ENCODE measurements at places on chromosomes 7 and 10. TPM values are rescaled to one million over a fixed set of nuclear protein-coding genes. Genes with fewer than 3 reads are reported as not detected.

DNA sequence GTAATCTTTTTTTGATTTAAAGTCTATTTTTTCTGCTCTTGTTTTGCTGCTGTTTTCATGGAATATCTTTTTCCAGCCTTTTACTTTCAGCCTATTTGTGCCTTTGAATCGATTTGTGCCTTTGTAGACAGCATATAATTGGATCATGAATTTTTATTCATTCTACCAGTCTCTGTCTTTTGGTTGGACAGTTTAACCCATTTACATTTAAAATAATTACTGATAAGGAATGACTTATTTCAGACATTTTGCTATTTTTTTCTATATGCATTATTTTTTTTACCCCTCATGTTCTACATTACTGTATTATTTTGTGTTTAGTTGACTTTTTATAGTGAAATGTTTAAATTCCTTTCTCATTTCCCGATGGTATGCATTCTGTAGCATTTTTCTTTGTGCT, 99.6 kb downstream of the EXOC4 start:
- H3K4me1 ChIP-seq = peaks cover 12% of the 10 kb centered on the region
- no peaks in the 10 kb centered on the region for H3K27me3 ChIP-seq
- H3K36me3 ChIP-seq = no peaks in the 10 kb centered on the region
- no peak for DNase-seq
- H3K4me3 ChIP-seq = no peak overlapping the region

DNA sequence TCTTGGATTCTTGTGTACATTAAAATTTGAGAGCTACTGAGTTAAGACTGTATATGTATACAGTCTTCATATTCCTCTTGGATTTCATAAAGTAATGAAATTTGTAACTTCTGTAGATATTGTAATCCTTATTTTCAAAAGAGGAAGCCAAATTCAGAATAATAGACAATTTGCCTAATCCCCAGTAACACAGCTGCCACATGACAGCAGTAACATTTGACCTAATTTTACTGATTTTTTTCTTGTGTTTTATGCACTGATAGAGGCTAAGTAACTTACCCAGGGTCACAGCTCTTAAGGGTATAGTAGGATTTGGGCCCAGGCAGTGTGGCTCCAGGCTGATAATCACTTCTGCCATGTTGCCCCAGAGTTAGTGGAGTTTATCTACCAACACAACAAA, 40.4 kb upstream of the IL6 start:
- no peak overlapping the region for H3K27ac ChIP-seq
- no peak overlapping the region for H3K4me3 ChIP-seq
- no peak for DNase-seq
- no peaks in the 10 kb centered on the region for H3K27me3 ChIP-seq

DNA sequence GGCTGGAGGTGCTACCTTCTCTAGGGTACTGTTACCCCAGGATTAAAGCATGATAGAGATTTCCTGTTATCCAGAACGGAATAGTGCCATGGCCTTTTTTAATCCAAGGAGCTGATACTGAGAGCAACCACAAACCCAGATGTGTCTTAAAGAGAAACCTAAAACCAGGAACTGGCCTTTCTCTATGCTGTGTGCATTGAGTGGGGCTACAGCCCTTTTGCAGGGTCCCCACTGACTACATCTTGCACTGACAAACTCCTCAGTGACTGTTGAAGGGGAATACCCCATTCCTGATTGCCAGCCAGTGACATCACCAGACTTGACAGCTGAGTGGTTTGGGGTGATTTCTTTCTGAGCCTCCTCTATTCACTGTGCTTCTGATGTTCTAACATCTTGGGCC, 81.9 kb upstream of the CAPZA2 start:
- peaks cover 10% of the 10 kb centered on the region for H3K36me3 ChIP-seq
- H3K27ac ChIP-seq = peak overlapping the region; percentile 21
- H3K27me3 ChIP-seq = no peaks in the 10 kb centered on the region
- peaks cover 52% of the 10 kb centered on the region for H3K4me1 ChIP-seq

DNA sequence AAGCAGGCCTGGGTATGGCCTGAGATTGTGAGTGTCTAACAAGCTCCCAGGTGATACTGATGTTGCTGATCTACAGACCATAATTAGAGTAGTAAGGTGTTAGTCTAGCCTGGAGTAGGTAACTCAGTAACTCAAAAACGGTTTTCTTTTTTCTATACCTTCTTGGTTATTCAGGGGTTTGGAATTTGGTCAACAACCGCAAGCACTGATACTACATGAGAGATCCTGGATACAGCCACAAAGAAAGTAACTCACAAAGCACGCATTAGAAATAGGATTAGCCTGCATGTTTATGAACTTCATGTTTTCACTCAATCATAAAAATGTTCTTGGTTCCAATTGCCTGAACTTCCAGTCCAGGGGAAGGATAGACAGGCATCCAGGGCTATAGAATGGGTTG, 803.5 kb downstream of the MAGI2 start:
- no peaks in the 10 kb centered on the region for H3K36me3 ChIP-seq
- no peak overlapping the region for H3K27ac ChIP-seq
- no peaks in the 10 kb centered on the region for H3K4me1 ChIP-seq
- no peaks in the 10 kb centered on the region for H3K27me3 ChIP-seq

- no peak overlapping the region for H3K27ac ChIP-seq
- H3K27me3 ChIP-seq = no peaks in the 10 kb centered on the region
- H3K36me3 ChIP-seq = no peaks in the 10 kb centered on the region
- H3K4me3 ChIP-seq = no peak overlapping the region
Measured at GRCh38 chr7:69661342-69661741, 63.1 kb downstream of the AUTS2 start.

DNA sequence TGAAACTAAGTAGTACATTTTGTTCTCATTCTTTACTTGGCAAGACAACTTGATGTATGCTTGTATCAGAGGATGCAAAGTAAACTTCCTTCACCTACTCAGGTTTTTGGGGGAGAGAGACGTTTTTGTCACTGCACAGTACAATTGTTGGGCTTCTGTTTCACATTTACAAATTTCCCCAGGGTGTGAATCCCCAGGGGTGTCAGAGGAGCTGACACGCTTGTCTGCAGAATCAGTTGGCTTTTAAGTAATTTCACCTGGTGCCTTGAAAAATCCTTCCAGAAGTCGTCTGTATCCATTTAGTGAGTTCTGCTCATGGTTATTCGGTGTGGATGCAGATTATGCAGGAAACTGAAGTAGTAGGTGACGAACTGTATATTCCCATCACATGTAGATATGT, 1227.7 kb upstream of the CELF2 start:
- no peaks in the 10 kb centered on the region for H3K27me3 ChIP-seq
- no peak overlapping the region for H3K27ac ChIP-seq
- H3K36me3 ChIP-seq = no peaks in the 10 kb centered on the region
- no peak overlapping the region for H3K4me3 ChIP-seq
- DNase-seq = no peak

DNA sequence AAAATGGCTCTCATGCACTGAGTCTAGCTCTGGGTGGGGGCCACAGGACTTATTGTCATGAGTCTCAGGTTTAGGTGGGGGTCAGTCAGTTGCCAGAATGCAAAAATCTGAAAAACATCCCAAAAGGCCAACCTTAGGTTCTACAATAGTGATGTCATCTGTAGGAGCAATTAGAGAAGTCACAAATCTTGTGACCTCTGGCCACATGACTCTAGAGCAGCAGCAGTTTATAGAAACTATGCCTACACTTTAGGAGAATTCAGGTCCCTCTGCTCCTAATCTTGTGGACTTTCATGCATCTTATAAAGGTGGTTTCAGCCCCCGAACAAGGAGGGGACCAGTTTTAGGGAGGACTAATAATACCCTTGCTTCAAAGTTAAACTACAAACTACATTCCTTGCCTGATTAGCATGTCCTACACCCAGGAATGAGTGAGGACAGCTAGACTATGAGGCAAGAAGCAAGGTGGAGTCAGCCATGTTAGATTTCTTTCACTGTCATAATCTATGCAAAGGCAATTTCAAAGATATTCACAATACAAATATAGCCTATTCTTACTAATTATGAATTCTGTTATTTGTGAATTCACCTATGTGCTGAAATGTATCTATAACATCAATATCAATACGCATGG, 123.5 kb upstream of the ADCY1 start:
- no peak overlapping the region for H3K27ac ChIP-seq
- no peaks in the 10 kb centered on the region for H3K4me1 ChIP-seq
- no peaks in the 10 kb centered on the region for H3K36me3 ChIP-seq
- no peaks in the 10 kb centered on the region for H3K27me3 ChIP-seq
- DNase-seq = no peak

- H3K27me3 ChIP-seq = no peaks in the 10 kb centered on the region
- H3K27ac ChIP-seq = no peak overlapping the region
- peak; percentile 46 for DNase-seq
- H3K4me1 ChIP-seq = no peaks in the 10 kb centered on the region
- no peaks in the 10 kb centered on the region for H3K36me3 ChIP-seq
Measured at GRCh38 chr10:82826132-82826531, 951.1 kb downstream of the NRG3 start.

DNA sequence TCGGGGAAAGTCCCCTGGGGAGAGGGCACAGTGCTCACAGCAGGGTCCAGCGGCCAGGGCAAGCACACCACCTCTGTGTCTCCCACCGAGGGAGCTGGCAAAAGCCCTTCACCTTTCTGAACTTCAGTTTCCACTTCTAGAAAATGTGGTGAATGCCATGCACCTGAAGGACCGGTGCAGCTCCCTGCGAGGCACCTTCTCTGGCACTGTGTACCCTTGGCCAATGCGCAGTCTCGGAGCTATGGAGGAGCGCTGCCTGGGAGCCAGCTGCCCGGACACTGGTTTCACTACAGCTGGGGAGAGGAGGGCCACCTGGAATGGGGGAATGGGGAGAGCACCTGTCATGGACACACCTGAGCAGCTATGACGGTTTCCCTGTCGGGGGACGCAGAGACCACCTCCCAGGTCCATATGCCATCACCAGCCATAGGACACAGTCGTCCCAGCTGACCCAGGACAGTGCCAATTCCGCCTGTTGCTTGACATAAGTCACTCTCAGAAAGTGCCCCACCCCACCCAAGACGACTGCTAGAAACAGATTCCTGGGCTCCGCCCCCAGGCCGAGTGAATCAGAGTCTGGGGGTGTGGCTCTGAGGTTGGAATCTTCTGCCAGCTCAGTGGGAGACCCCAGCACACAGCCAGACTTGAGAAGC, 16.8 kb downstream of the RASGEF1A start:
- no peak overlapping the region for H3K27ac ChIP-seq
- H3K27me3 ChIP-seq = no peaks in the 10 kb centered on the region
- H3K4me1 ChIP-seq = no peaks in the 10 kb centered on the region
- no peaks in the 10 kb centered on the region for H3K36me3 ChIP-seq
- no peak for DNase-seq
- H3K4me3 ChIP-seq = no peak overlapping the region

GRCh38 chr10:33123680-33124079, 165.7 kb upstream of the ITGB1 start:
- peaks cover 31% of the 10 kb centered on the region for H3K4me1 ChIP-seq
- no peak overlapping the region for H3K27ac ChIP-seq
- DNase-seq = no peak
- no peak overlapping the region for H3K4me3 ChIP-seq

DNA sequence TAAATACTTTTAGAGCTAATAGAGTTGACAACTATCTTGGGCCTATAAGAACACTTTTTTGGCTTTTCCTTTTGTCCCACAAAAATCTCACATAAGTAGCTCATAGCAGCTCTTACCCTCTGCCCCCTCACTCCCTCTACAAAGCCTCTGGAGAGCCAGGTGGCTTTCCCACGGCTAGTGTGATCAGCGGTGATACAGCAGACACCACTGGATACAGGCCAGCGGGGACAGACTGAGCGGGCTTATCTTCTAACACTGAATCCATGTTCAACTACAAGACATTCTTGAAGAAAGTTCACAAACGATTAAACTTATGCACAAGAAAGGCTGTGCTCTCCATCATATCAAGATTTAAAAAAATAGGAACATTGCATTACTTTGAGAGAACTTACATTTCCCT, 377.2 kb downstream of the PARD3 start:
- no peak for DNase-seq
- H3K4me3 ChIP-seq = no peak overlapping the region
- no peaks in the 10 kb centered on the region for H3K27me3 ChIP-seq
- H3K36me3 ChIP-seq = no peaks in the 10 kb centered on the region
- peaks cover 9% of the 10 kb centered on the region for H3K4me1 ChIP-seq
- H3K27ac ChIP-seq = no peak overlapping the region

GRCh38 chr7:33862946-33863814, 42.2 kb upstream of the BMPER start:
- H3K36me3 ChIP-seq = no peaks in the 10 kb centered on the region
- H3K27ac ChIP-seq = no peak overlapping the region
- H3K4me1 ChIP-seq = no peaks in the 10 kb centered on the region
- no peak overlapping the region for H3K4me3 ChIP-seq
- no peak for DNase-seq

GRCh38 chr7:24039991-24040624, 243.9 kb upstream of the NPY start:
- H3K4me3 ChIP-seq = no peak overlapping the region
- no peak overlapping the region for H3K27ac ChIP-seq
- no peak for DNase-seq
- no peaks in the 10 kb centered on the region for H3K4me1 ChIP-seq
- H3K36me3 ChIP-seq = no peaks in the 10 kb centered on the region

- no peak for DNase-seq
- H3K36me3 ChIP-seq = no peaks in the 10 kb centered on the region
- no peak overlapping the region for H3K27ac ChIP-seq
- H3K4me3 ChIP-seq = no peak overlapping the region
Measured at GRCh38 chr7:35498416-35498815, 196.5 kb downstream of the HERPUD2 start.

DNA sequence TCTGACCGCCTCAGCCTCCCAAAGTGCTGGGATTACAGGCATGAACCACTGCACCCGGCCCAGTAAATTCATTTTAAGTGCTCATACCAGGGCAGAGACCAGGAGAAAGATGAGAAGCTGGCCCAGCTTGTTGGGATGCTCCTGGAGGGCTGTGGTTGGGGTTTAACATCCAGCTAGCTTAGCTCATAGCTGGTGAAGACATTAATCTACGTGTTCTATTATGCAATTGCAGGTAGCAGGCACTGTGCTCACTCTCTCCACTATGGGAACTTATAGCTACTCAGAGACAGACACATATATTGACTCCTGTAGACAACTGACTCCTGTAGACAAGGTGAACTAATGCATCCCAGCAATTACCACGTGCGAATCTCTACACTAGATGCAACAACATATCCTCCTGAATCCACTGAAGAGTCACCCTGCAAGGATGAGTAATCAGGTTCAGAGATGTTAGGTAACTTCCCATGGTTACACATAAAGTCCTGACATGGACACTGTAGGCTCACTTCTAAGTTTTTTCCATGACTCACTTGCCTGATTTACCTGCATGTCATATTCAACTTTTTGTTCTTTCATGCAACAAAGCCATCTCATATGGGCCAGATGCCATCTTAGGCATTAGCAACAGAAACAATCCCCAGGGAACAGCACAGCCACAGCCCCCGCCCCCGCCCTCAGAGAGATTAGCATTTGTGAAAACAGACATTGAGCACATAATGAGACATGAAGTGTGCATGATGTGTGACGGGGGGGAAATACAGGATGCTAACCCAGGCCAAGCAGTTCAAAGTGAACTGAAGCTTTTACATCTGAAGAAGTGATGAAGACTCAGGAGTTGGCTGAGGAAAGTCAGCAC, 37.2 kb downstream of the ERLIN1 start:
- DNase-seq = peak; percentile 37
- no peak overlapping the region for H3K27ac ChIP-seq
- H3K27me3 ChIP-seq = no peaks in the 10 kb centered on the region
- H3K4me1 ChIP-seq = peaks cover 4% of the 10 kb centered on the region

- DNase-seq = no peak
- H3K36me3 ChIP-seq = no peaks in the 10 kb centered on the region
- H3K4me3 ChIP-seq = no peak overlapping the region
- H3K27ac ChIP-seq = no peak overlapping the region
Measured at GRCh38 chr7:135840591-135840990, 92.0 kb upstream of the FAM180A start.

GIMAP5 gene
- not detected for total RNA-seq

MYOZ1 gene
- 2.2 TPM for total RNA-seq

FFAR4 gene
- not detected for total RNA-seq

ANXA8L1 gene
- total RNA-seq = 0.59 TPM

ZNF853 gene
- 5.0 TPM for total RNA-seq

Data from astrocyte (in vitro differentiated cells and primary cell).